ENCODE measurements at places on chromosomes 12 and 14.

GRCh38 chr12:104767261-104767660 lies 190.8 kb downstream of the SLC41A2 start:
- peak; percentile 40 for DNase-seq

DNA sequence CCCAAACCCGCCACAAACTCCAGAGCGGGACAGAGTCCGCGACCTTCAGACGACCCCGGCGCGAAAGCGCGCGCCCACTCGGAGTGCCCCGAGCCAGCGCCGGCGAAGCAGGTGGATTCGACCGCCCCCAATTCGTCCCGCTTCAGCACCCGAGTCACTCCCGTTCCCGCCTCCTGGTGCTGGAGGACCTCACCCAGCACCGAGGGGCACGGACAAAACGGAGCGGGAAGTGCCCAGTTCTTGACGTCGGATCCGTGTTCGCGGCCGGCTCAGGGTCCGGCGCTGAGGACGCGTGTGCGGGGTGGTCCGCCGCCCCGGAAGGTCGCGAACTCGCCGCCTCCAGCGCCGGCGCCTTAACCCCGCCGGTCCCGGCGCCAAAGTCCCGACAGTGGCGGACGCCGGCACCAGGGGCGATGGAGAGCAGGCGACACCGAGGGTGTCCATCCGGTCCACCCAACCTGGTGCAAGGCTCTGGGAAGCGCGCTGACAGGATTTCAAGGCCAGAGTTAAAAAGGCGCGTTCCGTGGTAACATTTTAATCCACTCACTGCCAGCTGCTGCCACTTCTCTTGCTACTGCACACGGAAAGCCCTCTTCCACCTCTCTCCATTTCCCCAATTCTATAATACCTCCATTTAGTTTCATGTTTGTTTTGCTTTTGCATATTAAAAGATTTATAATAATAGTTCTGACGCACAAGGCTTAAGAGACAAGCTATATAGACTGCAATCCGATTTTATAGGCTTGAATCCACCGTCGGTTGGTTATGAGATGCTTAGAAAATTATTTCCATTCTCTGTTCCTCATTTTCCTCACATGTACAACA lies 240.0 kb upstream of the CPNE8 start:
- DNase-seq, result no peak

DNA sequence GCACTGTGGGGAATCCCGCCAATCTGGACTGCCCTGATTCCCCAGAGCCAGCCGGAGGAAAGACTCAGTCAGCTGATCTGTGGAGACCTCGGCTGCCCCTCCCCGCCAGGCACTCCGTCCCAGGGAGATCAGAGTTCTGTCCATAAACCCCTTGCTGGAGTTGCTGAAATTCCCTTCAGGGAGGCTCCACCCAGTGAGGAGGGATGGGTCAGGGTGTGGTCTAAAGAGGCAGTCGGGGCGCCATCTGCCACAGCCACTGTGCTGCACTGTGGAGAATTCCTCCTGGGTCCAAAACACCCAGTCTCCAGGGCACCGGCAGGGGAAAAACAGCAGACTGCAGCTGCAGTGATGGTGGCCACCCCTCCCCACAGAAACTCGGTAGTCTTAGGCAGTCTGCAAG lies 1922.3 kb upstream of the FLRT2 start:
- no peak for DNase-seq

DNA sequence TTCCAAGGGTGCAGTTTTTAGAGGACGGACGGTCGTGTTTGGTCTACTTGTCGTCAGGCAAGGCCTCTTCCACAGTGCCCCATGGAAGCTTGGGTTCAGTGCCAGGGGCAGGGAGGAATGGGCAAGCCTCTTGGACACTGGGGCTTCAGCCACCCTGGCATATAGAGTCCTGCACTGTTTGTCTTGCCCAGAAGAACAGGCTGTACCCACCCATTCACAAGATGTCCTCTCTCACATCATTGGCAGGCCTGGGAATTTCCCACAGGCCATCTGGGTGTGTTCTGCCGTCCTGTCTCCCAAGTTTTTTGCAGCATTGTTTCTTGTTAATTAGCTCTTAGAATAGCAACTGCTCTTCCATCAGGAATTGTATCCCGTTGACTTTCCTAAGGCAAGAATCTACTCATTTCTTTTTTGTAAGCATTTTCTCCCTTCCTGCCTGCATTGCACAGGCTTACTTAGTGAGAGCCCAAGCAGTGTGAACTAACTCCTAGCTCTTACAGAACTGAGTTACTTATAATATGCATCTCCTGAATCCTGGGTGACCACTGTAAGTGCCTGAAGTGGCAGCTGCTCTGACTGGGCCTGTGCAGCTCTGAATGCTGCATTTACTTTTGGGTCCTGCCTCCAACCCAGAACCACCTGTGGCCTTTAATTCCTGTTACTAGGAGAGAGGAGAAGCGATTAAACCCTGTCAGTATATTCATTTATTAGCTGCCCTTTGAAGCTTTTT lies 149.4 kb upstream of the HIF1A start:
- DNase-seq, result no peak

- no peak for DNase-seq
Observed at GRCh38 chr12:6538420-6539313, 4.3 kb downstream of the GAPDH start.

Measured in fibroblast of skin of left biceps (primary cell).